ENCODE measurements at places on chromosomes 12 and 14. TPM values are rescaled to one million over a fixed set of nuclear protein-coding genes. Genes with fewer than 3 reads are reported as not detected.

The SMCO2 gene
- total RNA-seq = not detected

The CBLN3 gene
- 0.52 TPM for total RNA-seq

DNA sequence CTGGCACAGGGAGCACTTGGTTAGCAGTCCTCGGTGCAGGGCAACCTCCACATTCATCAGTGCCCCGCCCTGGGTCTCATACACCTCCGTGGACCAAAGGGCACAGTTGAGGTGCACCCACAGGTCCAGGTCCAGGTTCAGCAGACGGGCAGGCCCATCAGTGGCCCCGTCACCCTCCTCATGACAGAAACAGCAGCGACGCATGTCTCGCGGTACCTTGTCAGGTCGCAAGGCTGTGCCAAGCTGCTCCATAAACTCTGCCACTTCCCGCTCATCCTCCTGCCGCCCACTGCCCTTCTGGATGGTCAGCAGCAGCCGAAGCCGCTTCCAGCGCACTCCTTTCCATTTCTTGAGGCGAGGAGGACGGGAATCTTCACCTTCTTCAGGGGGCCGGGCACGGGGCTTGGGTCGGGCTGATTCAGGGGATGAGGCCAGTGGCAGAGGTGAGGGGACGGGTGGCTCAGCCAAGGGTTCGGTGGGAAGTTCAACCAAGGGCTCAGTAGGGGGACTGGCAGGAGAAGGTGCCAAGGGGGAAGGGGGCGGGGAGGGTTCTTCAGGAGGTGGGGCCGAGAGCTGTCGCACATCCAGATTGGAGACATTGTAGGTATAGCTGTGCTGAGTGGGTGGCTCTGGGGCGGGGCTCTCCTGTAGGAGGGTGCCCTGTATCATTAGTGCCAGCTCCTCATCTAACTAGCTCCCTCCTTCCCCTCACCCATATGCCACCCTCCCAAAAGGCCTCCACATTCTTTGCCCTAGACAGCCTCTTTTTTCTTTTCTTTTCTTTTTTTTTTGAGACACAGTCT is 8.3 kb upstream of the PRKAG1 start:
- no peak for DNase-seq

- DNase-seq = no peak
These were observed 1.6 kb upstream of the ACTR6 start for GRCh38 chr12:100199023-100199346.

- DNase-seq = no peak
These were observed 10.3 kb downstream of the NAB2 start for GRCh38 chr12:57099047-57099714.

The MOK gene
- 11.6 TPM for total RNA-seq
